ENCODE measurements at places on chromosomes 4 and X.

GRCh38 chr4:101933855-101934254 is 143.3 kb downstream of the BANK1 start:
- DNase-seq: no peak

GRCh38 chr4:156169011-156169410 is 215.3 kb upstream of the CTSO start:
- no peak for DNase-seq

DNA sequence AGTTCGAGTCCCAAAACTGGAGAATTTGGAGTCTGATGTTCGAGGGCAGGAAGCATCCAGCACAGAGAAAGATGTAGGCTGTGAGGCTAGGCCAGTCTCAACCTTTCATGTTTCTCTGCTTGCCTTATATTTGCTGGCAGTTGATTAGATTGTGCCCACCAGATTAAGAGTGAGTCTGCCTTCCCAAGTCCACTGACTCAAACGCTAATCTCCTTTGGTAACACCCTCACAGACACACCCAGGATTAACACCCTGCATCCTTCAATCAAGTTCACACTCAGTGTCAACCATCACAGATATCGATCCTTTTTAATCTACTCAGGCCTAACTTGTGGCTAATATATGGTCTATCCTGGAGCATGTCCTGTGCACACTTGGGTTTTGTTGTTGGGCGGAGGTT is 18.0 kb upstream of the MAEA start:
- DNase-seq: no peak

- no peak for DNase-seq
These were observed 281.6 kb downstream of the SLC7A11 start for GRCh38 chr4:137960371-137961050.

DNA sequence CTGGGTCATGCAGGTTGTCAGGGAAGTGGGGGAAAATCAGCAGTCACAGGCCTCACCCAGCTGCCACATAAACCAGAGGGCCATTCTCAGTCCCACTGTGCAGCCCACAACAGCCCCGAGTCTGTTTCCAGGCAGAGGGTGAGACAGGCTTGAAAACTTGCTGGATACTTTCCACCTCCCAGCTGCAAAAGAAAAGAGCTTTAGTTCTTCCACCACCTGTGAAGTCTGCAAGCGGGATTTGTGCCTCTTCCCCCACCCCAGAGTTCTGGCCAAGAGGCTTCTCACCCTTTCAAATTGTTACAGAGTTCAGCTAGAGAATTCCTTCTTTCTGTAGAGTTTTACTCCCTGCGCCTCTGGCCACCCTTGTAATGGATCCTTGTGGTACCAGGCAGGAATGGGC is 115.5 kb upstream of the ZDHHC15 start:
- DNase-seq: no peak

GRCh38 chr4:37715889-37716402 is 29.8 kb upstream of the RELL1 start:
- peak; percentile 11 for DNase-seq

DNA sequence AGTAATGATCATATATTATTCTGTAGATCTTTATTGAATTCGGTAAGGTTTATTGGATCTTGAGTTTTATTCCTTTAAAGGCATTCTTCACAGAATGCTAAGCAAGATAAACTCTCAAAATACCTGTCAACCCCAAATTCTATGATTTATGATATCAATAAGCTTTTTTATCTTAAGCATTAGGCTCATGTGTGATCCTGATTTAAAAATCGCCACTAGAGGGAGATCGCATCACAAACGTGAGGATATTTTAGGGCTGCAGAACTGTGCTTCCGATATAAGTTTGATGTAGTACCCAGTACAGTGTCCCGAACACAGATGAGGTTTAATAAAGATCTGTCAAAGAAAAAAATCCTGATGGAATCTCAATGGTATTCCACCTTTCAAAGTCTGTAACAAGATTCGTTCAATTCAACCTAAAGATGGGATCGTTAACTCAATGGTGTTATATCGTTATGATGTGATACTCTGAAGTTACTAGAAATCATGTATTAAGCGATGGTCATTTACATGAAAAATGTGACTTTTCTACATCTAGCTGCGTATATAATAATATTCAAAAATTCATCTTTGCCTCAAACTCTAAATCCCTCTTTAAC is 169.0 kb downstream of the CORIN start:
- peak; percentile 2 for DNase-seq

GRCh38 chr4:126046081-126046614 is 731.4 kb downstream of the FAT4 start:
- no peak for DNase-seq

GRCh38 chrX:71542411-71542810 is 9.5 kb downstream of the OGT start:
- no peak for DNase-seq

- no peak for DNase-seq
These were observed 126.5 kb downstream of the QDPR start for GRCh38 chr4:17385403-17385802.

DNA sequence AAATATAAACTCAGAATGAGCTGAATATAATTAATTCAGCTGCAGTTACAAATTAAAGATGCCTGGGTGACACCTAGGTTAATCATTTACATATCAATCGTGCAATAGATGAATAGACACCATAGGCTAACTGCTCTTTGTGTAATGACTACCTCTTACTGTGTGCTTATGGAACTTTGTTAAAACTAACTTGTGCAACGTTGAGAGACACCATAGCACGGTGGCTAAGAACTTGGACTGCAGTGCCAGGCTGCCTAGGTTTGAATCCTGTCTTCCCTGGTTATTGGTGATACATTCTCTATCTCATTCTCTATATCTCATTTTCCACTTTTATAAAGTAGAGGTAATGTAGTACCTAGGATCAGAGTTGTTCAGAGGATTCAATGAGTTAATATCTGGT is 46.9 kb downstream of the SMAD1 start:
- DNase-seq: no peak

DNA sequence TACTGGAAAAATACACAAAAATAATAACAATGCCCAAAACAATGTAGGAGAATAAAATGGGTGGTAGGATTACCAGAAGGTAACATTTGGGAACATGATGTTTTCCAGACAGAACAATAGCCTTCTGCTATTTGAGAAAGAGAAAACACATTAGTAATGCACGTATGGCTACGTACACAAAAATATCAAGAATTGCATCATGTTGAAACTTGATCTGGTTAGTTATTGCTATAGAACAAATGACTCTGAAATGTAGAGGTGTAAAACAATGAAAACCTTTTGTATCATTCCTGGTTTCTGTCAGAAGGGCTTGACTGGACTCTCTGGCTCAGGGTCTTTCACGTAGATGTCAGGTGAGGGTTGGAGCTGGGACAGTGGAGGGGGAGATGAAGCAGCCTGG is 1040.0 kb downstream of the FAT4 start:
- no peak for DNase-seq

DNA sequence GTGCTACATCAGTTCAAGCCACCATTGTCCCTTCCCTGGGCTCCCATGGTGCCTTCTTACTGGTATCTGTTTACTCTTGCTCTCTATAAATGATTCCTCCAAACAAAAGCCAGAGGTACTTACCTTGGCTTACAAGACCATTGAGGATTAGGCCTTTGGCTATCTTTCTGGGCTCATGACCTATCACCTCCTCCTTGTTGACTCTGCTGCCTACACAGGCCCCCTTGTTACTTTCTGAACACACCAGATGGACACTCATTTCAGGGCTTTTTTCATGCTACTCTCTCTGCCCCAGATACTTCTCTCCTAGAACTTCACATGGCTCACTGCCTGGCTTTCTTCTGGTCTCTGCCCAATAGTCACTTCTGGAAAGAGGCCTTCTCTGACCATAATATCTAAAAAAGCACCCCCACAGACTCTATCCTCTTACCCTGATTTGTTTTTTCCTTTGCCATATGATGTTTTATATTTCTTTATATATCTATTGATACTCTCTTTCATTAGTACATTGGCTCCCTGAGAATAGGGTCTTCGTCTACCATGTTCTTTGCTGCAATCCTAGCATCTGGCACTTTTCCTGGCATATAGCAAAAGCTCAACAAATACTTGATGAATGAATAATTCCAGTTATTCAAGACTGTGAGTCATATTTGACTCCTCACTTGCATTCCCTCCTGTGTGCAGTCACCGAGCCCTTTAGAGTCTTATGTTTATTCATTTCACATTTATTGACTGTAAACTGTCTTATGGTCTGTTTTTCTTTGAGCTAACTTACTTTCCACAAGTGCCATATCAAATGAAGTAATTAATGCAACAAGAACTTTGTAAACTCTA is 27.1 kb upstream of the TAPT1 start:
- DNase-seq: no peak

GRCh38 chr4:13176741-13177142 is 307.4 kb downstream of the RAB28 start:
- no peak for DNase-seq

DNA sequence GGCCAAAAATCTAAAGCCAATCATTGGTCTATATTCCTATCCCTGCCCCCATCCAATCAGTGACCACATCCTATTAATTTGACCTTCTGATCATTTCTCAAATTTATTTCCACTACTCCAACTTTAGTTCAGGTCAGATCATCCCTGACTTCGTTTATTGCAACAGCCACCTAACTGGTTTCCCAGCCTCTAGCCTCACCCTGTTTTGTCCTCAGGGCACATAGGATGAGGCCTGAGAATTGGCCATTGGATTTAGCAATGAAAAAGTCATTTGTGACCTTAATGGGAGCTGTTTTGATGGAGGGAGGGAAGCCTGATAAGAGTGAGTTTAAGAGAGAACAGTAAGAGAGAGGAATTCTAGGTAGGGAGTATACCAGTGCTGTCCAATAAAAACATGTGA is 155.0 kb downstream of the AMMECR1 start:
- DNase-seq: no peak

- no peak for DNase-seq
These were observed 144.3 kb upstream of the NDST3 start for GRCh38 chr4:117889978-117890377.

- DNase-seq: no peak
These were observed 13.6 kb downstream of the RGS12 start for GRCh38 chr4:3306450-3306849.

GRCh38 chr4:150940123-150940522 is 75.0 kb downstream of the LRBA start:
- DNase-seq: no peak

GRCh38 chr4:24910499-24910898 is 2.3 kb downstream of the CCDC149 start:
- no peak for DNase-seq

GRCh38 chr4:171710743-171711142 is 102.5 kb upstream of the GALNTL6 start:
- no peak for DNase-seq

GRCh38 chrX:79336869-79337815 is 30.0 kb downstream of the ITM2A start:
- DNase-seq: no peak

DNA sequence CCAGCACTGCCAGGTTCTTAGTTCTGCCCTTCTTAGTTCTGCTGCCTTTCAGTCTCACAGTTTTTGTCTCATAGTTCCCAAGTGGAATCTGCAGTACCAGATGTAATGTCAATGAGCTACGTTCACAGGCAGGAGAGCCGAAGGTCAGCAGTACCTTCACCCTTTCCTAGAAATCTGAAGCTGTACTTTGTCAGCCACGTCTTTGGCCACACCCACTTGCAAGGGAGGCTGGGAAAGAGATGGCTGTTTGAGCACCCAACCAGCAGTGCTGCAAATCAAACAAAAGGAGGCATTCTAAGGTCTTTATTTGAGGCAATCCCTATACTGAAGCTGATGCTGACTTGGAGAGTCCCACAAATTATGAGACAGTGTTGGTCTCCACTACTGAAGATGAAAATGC is 199.1 kb upstream of the NPY2R start:
- no peak for DNase-seq

GRCh38 chrX:74171465-74171864 is 132.5 kb upstream of the ZCCHC13 start:
- no peak for DNase-seq

- no peak for DNase-seq
These were observed 35.1 kb upstream of the GEMIN8 start for GRCh38 chrX:14064626-14065432.

- no peak for DNase-seq
These were observed 614.1 kb upstream of the HS3ST1 start for GRCh38 chr4:12042818-12043217.

- no peak for DNase-seq
These were observed 132.3 kb upstream of the HPGD start for GRCh38 chr4:174654634-174655033.
